ENCODE measurements at places on chromosomes 11 and 22.

DNA sequence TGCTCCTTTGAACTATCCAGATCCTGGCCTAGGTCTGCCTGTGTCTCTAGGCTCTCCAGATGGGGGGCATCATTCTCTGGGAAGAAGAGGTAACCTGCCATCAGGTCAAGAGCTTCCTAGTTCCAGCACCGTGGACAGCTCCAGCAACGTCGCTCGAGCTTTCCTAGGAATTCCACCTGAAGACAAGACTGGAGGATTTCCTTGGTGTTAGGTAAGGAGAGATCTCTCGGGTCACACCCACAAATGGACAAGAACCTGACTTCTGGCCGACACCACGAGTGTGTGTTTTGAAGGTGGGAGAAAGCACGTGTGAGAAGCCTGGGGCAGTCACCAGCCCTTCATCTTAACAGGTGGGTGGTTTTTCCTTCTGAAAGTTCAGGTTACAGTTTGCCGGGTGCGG is 1.2 kb downstream of the PRG3 start:
- DNase-seq, result no peak

- DNase-seq, result no peak
These were observed 24.3 kb downstream of the SLC25A18 start for GRCh38 chr22:17587629-17588028.

GRCh38 chr11:2590131-2590964 is 109.4 kb downstream of the KCNQ1OT1 start:
- no peak for DNase-seq

- no peak for DNase-seq
These were observed 78.1 kb downstream of the CD44 start for GRCh38 chr11:35216962-35217678.

DNA sequence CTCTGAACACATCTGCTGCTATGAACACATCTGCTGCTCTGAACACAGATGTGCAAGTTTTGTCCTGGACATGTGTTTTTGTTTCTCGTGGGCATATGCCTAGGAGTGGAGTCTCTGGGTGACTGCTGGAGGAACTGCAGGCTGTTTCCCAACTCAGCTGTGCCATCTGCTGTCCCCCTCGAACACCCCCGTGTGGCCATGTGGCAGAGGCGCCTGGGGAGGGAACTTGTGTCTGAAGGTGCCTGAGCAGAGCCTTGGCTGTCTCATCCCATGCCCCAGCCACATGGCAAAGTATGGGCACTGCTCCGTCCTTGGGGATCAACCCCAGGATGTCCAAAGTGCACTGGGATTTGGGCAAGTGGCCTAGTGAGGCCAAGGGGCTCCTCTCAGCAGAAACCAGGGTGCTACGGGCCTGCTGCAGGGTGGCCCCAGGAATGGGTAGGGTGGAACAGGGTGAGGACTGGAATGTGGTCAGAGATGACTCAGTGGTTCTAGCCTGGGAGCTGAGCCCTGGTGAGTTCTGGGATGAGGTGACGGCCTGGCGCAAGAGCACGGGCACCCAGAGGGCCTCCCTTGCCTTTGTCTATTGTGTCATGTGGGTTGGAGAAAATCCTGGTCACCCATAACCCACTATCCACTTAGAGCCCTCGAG is 14.7 kb downstream of the GATD1 start:
- DNase-seq, result no peak

GRCh38 chr22:18000441-18001039 is 23.8 kb downstream of the MICAL3 start:
- DNase-seq, result no peak

DNA sequence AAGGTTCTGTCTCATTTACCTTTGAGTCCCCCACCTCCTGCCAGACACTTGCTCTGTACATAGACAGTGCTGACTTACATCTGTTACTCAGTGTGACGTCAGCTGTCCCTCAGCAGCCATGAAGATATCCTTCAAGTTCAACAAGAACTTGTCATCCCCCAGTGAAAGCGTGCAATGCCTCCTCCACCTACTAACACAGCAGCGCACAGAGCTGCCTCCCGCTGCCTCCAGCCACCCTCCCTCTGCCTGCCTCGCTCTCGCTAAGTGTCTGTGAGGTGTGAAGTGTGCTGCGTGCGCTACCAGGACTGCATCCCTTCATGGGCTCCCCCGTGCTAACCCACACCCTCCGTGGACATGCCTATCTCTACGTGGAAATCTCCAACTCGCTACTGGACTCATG is 621.4 kb downstream of the BRD1 start:
- DNase-seq, result no peak

DNA sequence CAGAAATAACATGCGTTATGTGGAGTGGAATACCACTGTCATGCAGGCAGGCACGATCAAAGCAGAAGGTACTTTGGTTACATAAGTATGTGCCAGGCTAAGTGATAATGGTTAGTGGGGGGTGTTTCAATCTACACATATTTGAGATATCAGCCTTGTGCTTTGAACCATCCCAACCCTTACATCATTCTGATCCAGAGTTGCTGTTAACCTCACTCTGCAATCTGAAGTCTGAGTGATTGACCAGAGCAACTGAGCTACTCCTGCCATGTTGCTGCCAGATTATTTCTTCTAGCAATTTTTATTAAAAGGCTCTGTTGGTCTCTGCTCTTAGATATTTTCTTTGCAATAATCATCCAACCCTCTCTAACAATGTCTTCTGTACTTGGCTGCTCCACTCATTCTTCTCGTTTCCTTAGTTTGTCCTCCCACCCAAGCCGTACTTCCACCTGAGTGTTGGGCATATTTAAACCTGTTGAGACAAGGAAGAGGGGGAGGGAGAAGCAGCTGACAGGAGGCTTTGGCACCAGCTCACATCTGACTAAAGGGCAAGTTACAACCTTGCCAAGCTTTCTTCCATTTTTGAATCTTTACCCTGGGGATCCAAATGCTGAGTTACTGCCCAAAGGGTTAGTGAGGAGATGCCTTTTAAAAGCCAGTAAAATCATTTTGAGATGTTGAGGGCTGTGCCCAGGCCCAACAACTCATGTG is 114.1 kb upstream of the SESN3 start:
- no peak for DNase-seq

DNA sequence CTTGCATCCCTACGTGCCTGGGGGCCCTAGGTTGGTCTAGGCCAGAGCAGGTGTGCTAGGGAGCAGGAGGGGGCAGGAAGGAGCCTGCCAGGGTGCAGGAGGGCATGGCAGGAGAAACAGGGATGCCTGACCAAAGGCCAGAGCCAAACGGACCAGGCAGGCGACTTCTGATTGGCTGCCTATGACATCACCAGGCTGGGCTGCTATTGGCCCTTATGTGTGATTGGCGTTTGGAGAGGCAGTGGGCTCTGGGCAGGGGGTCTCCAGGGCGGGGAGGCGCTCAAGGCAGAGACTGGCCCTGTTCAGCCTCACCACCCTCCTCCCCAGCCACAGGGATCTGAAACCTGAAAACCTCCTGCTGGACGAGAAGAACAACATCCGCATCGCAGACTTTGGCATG is 44.4 kb downstream of the MOB2 start:
- DNase-seq, result no peak

- no peak for DNase-seq
These were observed 242.2 kb downstream of the DCDC1 start for GRCh38 chr11:31127290-31127689.

DNA sequence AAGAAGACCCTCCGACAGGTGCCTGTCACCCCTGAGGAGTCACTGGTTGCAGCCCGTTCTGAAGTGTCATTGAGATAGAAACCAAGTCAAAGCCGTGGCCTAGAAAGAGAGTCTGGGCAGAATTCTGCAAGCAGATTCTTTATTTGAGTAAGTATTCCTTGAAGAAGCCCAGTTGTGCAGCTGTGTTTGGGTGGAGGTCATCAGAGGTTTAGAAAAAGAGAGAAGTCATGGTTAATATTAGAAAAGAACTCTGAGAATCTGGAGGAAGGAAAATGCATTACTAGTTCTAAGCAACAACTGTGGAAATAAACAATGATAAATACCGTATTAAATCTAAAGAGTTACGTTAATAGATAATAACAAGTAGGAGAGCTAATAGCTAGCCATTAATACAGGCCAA is 118.8 kb upstream of the KIRREL3 start:
- DNase-seq, result no peak

Data from AG09319 (cell line).